ENCODE measurements at places on chromosomes 4 and X.
A peak's percentile ranks its signal among the peaks of the same experiment; 100 is the strongest.

DNA sequence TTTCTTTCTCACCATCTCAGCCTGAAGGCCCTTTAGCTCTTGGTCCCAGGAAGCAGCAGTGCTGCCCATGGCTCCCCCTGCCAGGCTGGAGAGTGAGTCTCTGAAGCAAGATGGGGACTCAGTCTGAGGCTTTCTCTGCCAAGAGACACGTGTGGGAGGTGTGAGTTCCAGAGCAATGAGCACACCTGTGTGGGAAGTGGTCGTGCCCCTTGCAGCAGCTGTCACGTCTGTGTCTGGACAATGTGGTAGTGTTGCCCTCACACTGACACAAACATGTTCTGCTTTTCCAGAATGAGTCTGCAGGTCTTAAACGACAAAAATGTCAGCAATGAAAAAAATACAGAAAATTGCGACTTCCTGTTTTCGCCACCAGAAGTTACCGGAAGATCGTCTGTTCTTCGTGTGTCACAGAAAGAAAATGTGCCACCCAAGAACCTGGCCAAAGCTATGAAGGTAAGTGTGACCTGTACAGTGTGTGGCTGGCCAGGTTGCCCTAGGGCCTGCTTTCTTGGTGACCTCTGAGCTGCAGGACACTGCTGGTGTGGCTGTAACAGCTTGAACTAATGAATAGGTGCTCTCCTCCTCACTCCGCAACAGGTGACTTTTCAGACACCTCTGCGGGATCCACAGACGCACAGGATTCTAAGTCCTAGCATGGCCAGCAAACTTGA, 1.9 kb downstream of the TACC3 start:
- no peak for DNase-seq

DNA sequence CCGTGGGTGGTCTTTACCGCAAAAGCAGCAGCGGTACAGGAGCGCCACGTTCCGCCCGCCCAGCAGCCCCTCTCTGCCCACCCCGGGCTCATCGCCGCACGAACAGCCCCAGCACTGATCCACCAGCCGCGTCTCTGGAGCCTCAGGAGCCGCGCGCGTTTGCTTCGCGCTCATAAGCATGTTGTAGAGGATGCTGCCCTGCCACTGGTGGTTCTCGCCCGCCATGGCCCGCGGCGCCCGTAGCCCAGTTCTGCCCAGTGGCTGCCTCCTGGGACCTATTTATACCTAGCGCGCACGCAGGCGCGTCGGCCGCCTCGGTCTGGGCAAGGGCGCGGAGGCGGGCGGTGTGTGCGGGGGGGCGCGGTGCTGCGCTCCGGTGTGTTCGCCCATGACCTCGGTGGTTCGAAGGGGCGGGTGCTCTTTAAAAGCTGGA, at the start of gene NR0B1:
Gene NR0B1, minus strand, starts transcription at position 252 of the 433 bp plus-strand sequence. Its CDS starts 27 bp downstream, at position 225.
- no peak for DNase-seq

DNA sequence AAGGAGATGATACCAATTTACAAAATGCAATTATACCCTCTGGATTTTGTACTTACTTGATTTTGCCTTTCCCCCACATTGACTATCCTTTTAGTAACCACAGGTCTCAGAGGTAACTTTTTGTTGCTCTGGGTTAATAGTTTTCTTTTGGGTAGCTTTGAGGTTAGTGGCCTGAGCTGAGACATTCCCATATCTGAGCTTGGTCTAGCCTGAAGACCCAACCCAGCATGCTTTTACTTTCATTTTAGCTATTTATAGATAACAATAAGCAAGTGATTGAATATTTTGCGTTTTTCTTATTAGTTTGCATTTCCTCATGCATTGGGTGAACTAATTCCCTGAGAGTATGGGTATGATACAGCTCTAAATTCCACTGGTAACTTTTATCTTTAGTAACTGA, 11.8 kb downstream of the HTN1 start:
- no peak for DNase-seq

DNA sequence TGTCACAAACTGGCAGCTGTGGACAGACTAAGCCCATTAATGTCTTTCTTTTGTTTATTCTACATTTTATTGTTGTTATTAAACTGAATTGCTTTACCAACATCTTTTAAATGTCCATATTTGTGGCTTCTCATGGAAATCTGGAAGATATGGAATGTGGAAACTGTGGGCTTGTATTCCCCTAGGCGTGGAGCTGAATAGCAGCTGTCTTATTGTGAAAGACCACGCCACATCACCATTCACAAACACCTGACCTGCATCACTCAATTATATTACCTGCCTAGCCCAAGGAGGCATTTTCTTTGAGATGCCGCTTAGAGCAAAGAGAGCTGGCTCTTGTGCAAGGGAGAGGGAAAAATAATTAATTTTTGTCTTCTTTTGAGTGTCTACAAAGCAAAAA, 96.9 kb upstream of the GPRIN3 start:
- no peak for DNase-seq

- no peak for DNase-seq
Observed at GRCh38 chr4:12658146-12658545, 826.0 kb downstream of the RAB28 start.

- no peak for DNase-seq
Observed at GRCh38 chr4:78150543-78150864, 93.4 kb downstream of the FRAS1 start.

GRCh38 chr4:108449129-108449528, 171.2 kb upstream of the RPL34 start:
- DNase-seq: no peak

- no peak for DNase-seq
Observed at GRCh38 chr4:107870916-107871786, 46.4 kb downstream of the SGMS2 start.

DNA sequence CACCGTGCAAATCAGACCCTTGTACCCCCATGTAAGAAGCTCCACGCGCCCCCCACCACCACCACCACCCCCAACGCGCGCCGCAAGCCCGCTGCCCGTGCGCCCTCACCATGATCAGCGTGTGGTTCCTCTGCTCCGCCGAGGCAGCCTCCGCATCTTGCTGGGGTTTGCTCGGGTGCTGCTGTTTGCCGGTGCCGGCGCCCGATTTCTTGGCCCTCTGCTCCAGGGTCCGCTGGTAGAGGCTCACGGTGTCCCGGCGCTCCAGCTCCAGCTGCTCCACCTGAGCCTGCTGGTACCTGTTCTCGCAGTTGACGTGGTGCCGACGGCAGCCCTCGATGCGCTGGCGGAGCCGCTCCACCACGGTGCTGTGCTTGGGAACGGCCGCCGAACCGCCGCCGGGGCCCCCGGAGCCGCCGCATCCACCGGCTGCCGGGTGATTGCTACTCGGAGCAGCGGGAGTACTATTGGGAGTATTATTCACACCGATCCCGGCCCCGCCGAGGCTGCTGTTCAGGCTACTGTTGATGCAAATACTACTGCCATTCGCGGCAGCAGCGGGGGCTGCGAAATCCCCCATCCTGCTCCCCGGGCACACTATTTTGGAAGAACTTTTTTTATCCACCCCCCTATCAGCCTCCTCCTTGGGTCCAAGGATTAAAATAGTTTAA, 1.1 kb downstream of the MAML3 start:
- peak; percentile 63 for DNase-seq

GRCh38 chr4:110149089-110149488, 49.3 kb downstream of the ELOVL6 start:
- no peak for DNase-seq

- no peak for DNase-seq
Observed at GRCh38 chr4:22407361-22407760, 108.5 kb downstream of the ADGRA3 start.

- no peak for DNase-seq
Observed at GRCh38 chr4:38181286-38181685, 221.1 kb downstream of the PTTG2 start.

DNA sequence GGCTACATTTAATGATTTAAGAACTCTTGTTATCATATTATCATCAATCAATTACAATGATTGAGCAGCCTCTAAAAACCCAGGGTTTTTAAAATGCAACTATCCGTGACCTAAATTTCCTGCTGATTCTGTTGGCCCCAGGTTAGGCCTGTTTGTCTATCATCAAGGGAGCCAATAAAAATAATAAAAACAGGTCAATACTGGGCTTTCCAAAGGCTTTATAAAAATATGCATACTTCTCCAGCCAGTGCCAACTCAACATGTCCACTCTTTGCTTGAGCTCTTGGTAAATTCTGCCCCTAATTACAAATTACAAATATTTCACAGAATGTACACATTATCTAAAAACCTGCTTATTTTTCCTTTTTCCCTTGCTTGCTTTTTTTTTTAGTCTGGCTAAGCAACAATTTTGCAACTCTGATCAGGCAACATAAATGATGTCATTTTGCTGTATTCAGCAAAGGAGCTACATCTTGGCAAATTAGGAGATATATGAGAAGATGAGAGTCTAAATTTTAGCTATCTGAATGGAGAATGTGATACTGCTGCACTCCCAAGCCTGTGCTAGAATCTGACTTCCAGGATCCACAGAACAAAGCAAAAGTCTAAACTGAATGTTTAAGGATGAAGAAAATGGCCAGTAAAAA, 204.0 kb downstream of the SCFD2 start:
- no peak for DNase-seq

Data from G401 (cell line).